ENCODE measurements at places on chromosomes 4 and X.

GRCh38 chrX:107360788-107361360 lies 88.6 kb upstream of the FRMPD3 start:
- no peak for DNase-seq

GRCh38 chrX:106069048-106069447 lies 30.5 kb upstream of the SERPINA7 start:
- no peak for DNase-seq

DNA sequence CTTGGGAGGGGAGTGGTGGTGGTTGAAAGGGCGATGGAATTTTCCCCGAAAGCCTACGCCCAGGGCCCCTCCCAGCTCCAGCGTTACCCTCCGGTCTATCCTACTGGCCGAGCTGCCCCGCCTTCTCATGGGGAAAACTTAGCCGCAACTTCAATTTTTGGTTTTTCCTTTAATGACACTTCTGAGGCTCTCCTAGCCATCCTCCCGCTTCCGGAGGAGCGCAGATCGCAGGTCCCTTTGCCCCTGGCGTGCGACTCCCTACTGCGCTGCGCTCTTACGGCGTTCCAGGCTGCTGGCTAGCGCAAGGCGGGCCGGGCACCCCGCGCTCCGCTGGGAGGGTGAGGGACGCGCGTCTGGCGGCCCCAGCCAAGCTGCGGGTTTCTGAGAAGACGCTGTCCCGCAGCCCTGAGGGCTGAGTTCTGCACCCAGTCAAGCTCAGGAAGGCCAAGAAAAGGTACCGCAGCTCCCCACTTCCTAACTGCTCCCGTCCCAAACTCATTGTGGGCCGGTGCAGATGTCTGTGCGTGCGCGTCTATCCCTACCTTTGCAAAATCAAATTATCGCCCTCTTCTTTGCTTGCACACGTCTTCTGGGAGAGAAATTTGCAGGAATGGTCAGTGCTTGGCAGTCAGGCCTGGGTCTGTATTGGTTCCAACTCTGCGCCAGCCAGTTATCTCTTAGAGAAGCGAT lies 533 bp downstream of the IL15 start:
- DNase-seq: peak; percentile 81

DNA sequence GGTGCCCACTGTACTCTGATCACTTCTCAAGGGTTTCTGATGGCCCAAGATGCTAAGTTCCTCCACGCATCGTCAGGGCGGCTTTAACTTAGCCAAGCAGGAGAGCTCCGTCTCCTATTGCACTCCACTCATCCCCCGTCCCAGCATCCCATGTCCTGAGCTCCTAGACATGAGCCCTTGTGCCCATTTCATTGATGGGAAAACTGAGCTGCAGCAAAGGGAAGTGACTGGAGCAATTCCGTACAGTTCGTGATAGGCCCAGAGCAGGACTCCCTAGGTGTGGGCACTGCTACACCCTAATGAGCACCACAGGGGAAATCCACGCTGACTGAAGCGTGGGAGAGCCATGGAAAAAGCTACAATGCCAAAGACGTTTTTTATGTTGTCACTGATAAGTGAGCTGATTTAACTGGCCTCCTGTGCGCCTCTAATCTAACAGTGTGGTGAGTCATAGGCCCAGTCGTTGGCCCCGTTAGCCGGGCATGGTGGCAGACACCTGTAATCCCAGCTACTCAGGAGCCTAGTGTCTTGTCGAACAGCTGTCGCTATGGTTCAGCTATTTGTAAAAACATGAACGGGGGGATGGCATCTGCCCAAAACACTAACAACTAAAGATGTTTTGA lies 14.9 kb downstream of the NSDHL start:
- no peak for DNase-seq

DNA sequence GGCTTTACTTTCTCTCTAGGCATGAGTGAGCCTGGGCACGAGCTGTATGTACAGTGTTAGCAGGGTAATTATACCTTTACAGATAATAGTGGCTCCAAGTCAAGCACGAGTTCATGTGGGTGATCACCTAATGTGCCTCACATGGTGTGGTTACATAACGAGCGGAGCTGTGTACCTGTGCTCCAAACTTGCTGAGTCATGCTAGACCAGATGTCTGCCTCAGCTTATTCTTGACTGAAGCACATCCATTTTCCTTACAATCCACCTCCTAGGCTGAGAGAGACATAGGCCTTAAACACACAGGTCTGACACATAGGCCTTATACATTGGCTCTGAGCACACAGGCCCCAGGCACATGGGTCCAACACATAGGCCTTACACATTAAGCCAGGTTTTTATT lies 426.6 kb downstream of the GPAT3 start:
- no peak for DNase-seq

DNA sequence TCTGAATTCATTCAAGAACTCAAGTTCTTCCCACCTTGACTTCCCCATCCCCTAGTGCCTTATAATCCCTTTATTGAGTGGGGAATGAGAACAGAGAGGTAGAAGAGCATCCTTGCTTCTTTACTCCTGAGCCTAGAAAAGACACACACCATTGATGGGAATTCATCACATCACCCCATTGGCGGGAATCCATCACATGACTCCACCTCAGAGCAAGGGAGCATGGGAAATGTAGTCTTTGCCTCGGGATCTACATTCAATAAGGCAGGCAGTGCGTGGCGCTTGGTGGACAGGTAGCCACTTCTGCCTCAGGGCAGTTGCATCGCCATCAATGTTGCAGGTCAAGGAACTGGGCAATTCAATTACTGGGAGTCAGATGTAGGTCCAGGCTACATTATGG lies 50.7 kb downstream of the MXRA5 start:
- DNase-seq: peak; percentile 12

DNA sequence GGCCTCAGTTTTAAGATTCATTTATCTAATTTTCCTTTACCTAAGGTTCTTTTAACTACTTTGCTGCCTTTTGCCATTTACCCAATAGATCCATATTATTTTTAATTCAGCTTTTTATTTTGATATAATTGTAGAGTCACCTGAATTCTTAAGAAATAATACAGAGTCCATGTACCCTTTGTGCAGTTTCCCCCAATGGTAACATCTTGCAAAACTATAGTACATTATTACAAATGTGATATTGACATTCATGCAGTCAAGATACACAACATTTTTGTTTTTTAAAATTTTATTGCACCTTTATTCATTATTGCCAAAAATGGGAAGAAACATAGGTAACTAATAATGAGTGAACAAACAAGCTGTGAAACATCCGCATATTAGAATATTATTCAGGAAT lies 208.7 kb upstream of the WDFY3 start:
- DNase-seq: no peak

GRCh38 chr4:147139455-147140198 lies 194.0 kb upstream of the TTC29 start:
- DNase-seq: no peak
